ENCODE measurements at places on chromosomes 2 and 18. TPM values are rescaled to one million over a fixed set of nuclear protein-coding genes. Genes with fewer than 3 reads are reported as not detected.

The RFX8 gene
- total RNA-seq, result not detected

The ANKRD36 gene
- total RNA-seq, result 4.8 TPM

The LCT gene
- total RNA-seq, result 0.04 TPM

The RAPH1 gene
- total RNA-seq, result 6.5 TPM

The COL4A3 gene
- 0.90 TPM for total RNA-seq

The ARHGEF33 gene
- 0.11 TPM for total RNA-seq

The CAB39 gene
- total RNA-seq, result 64.7 TPM

The GBX2 gene
- 2.9 TPM for total RNA-seq

The ABCB11 gene
- total RNA-seq, result 0.06 TPM

The SNORC gene
- 5.4 TPM for total RNA-seq

The CXCR1 gene
- not detected for total RNA-seq

The IL1R2 gene
- total RNA-seq, result 1.0 TPM

The SGPP2 gene
- 0.77 TPM for total RNA-seq

The MYOM1 gene
- total RNA-seq, result 0.13 TPM

The ITGA4 gene
- 1.4 TPM for total RNA-seq

The GPBAR1 gene
- 0.33 TPM for total RNA-seq

The EPB41L3 gene
- total RNA-seq, result 0.41 TPM

The ANKRD30B gene
- not detected for total RNA-seq

The DIPK1C gene
- total RNA-seq, result not detected

The C2orf15 gene
- total RNA-seq, result 0.58 TPM

The HOXD12 gene
- not detected for total RNA-seq

The LBX2 gene
- 2.7 TPM for total RNA-seq

The TANC1 gene
- 8.3 TPM for total RNA-seq

The MEP1B gene
- 0.05 TPM for total RNA-seq

The PTH2R gene
- total RNA-seq, result not detected

The PROC gene
- 5.6 TPM for total RNA-seq

The DDX18 gene
- total RNA-seq, result 80.3 TPM

The TCF23 gene
- not detected for total RNA-seq

The SRD5A2 gene
- 0.02 TPM for total RNA-seq

The TRIB2 gene
- 0.51 TPM for total RNA-seq

The SCN7A gene
- not detected for total RNA-seq

The DSC1 gene
- not detected for total RNA-seq

The IMPA2 gene
- 92.6 TPM for total RNA-seq

The UGT1A3 gene
- not detected for total RNA-seq

The CCDC74B gene
- total RNA-seq, result 5.1 TPM

The ASPRV1 gene
- 0.20 TPM for total RNA-seq

The TLX2 gene
- 0.31 TPM for total RNA-seq

The HOXD4 gene
- 0.38 TPM for total RNA-seq

The TFCP2L1 gene
- 24.2 TPM for total RNA-seq

The SULT6B1 gene
- total RNA-seq, result not detected

The SGO2 gene
- total RNA-seq, result 11.1 TPM

The FEV gene
- not detected for total RNA-seq

The CD8B2 gene
- not detected for total RNA-seq

The COL6A3 gene
- 0.29 TPM for total RNA-seq

The ANKRD30BL gene
- not detected for total RNA-seq

The UGT1A4 gene
- total RNA-seq, result 0.07 TPM

The TOGARAM2 gene
- total RNA-seq, result 0.16 TPM

The CREB1 gene
- 28.2 TPM for total RNA-seq

The SLC5A7 gene
- total RNA-seq, result not detected

The GREB1 gene
- 3.9 TPM for total RNA-seq

The CPO gene
- total RNA-seq, result not detected

The CDCA7 gene
- 44.3 TPM for total RNA-seq

All from A549 treated with dexamethasone at 1 μM for 4 hours (cell line).